ENCODE measurements at places on chromosomes 4 and X.

- DNase-seq: no peak
Observed at GRCh38 chr4:30903502-30904214, 183.5 kb downstream of the PCDH7 start.

DNA sequence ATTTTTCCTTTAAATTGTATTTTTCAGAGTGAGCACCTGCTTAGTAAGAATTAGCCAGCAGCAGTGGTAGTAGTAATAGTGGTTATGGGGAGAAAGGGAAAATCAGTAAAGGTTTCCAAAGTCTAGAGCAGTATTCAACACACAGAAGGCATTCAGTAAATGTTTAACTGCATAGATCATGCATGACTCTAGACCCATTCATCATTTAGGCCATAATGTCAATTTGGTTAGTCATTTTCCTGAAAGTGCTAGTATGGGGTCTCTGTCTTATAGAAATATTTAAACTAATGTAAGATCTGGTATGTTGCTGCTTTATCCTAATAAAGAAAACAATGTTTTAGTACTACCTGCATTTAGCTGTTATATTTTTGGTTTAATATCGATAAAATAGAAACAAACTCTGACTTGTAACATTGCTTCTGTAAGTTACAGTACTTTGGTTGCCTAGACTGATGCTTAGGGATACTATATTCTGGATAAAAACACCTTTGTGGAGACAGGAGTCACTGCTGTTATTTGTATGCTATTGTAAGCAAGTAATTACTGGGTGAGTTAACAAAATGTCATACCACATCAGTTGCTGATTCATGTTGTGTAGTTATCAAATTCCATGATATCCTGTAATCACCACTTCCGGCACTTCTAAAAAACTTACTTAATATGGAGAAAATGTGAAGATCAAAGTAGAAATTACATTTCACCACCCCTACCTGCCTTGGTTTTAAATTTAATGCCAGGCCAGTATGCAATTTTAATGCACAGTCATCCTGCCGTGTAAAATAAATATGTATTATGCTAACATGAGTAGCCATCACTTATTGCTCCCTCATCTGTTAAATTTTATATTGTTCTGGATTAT, 115.8 kb upstream of the BMPR1B start:
- peak; percentile 19 for DNase-seq

- DNase-seq: no peak
Observed at GRCh38 chr4:78707268-78707667, 68.9 kb upstream of the BMP2K start.

- no peak for DNase-seq
Observed at GRCh38 chr4:41214825-41215146, 444 bp upstream of the APBB2 start.

DNA sequence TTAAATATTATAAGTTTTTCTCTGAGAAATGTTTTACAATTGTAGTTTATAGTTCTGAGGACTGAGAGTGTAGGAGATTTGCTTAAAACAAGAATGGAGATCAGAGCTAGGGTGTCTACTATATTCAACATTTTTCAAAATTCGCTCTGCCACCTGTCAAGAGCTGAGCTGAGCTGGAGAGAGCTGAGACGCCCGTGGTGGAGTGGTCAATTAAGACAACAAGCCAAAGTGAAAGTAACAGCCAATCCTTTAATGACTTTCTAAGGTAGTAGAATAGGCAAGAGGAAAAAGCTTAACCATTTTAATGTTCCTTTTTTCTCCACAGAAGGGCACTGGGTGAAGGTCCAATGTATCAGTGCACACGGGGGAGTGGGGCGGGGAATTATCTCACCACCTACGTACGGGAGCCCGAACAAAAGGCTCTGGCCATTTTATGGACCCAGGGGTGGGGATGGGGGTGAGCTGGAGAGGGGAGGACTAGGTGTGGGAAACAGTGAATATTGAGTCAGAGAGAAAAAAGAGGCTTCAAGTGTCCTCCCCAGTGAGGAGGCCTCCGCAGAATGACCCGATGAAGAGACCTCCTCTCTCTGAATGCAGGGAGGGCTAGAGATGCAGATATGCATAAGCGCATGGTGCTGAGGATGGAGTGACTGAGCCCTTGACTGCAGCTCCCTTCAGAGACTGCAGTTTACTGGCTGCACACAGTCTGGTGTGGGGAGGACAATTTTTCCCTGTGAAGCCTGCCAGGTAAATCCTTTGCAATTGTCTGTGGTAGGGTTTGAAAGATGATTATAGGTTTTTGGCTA, 60.8 kb downstream of the SPCS3 start:
- DNase-seq: no peak

DNA sequence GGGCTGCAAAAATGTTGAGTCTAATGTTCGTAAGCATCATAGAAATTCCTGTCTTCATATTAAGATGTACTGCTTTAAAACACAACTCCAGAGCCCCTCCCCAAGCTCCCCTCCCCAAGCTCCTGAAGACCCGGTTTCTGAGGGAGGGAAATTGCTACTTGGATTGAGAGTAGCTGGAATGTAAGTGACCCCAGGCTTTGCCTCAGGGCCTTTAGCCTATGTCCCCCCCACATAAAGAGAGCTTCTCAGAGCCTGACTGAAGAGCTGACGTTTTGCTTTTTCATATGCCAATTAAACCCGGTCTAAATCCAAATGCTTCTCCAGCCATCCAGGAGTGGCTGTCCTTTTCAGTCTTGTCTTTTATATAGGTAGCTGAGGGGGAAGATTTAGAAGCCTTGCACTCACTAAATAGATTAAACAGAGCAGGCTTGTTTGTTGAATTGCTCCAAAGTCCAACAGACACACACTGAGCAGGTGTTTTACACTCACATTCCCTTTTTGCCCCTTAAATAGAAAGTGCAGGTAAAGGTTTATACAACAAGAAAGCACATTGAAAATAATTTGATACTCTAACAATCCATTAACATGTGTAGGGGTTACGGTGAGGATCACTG, 19.6 kb downstream of the ARX start:
- no peak for DNase-seq

- no peak for DNase-seq
Observed at GRCh38 chr4:87982446-87983010, 7.0 kb downstream of the SPP1 start.

GRCh38 chr4:40329805-40330204, 5.3 kb upstream of the CHRNA9 start:
- DNase-seq: no peak

DNA sequence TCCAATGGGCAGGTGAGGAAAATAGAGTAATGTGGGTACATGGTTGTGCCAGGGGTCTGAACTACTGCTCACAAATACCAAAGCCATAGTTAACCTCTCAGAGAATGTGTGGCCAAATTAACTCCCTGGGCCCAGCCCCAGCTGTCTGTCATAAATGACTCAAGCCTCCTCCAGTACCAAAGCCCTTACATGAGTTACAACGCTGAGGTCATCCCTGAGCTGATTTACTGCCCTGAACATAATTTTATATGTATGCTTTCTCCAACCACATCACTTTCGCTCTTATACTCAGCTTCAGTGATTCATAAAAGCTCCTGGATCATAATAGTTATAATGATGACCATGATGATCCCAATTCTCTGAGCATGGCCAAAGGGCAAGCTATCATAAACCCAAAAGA, 283.9 kb downstream of the NKX6-1 start:
- DNase-seq: no peak

GRCh38 chrX:41304178-41304577, 29.8 kb upstream of the DDX3X start:
- no peak for DNase-seq

GRCh38 chr4:47842985-47843384, 5.1 kb upstream of the CORIN start:
- no peak for DNase-seq

DNA sequence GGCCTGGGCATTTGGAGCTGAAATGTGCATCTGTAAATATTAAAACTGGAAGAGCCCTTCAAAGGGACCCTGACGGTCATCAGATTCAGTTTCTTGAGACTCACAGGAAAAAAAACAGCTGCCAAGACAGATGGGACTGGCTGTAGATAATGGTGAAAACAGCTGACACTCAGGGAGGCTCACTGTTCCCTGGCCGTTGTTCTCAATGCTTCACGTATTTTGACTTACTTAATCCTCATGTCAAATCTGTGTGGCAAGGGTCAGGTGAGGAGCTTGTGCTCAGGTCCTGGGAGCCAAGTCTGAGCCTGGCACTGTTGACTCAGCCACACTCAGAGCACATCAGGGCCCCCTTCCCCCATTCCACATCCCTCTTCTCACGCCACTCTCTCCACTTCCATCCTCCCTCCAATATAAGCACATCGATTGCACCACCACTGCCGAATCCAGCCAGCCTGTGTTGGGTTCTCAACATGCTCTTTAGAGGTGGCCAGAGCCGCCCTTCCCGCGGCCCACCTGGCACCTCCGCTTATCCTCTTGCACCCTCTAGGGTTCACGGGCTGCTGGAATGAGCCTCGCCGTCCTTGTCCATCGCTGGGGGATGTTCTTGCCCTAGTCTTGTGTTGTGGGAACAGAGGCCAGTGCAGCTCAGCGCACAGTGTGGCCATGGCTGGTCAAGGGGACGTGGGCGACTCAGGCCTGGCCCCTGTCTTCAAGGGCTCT, 40.1 kb downstream of the EVC start:
- DNase-seq: peak; percentile 90

DNA sequence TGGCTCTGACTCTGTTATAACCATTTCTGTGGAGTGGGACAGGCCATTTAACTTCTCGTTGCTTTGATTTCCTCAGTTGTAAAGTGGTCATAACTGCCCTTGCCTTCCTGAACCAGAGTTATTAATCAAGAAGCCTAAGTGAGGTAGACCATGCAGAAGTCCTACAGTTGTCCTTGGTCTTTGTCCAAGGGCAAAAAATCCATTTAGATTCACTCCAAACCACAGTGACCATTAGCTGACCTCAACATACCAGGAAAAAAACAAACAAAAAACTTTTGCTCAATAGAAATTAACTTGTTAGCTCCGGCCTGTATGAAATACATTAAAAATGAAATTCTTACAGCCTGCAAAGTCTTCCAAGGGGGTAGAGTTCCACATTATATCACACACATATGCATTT, 52.7 kb downstream of the TBC1D9 start:
- no peak for DNase-seq

- no peak for DNase-seq
Observed at GRCh38 chr4:78766026-78766425, 10.1 kb upstream of the BMP2K start.

DNA sequence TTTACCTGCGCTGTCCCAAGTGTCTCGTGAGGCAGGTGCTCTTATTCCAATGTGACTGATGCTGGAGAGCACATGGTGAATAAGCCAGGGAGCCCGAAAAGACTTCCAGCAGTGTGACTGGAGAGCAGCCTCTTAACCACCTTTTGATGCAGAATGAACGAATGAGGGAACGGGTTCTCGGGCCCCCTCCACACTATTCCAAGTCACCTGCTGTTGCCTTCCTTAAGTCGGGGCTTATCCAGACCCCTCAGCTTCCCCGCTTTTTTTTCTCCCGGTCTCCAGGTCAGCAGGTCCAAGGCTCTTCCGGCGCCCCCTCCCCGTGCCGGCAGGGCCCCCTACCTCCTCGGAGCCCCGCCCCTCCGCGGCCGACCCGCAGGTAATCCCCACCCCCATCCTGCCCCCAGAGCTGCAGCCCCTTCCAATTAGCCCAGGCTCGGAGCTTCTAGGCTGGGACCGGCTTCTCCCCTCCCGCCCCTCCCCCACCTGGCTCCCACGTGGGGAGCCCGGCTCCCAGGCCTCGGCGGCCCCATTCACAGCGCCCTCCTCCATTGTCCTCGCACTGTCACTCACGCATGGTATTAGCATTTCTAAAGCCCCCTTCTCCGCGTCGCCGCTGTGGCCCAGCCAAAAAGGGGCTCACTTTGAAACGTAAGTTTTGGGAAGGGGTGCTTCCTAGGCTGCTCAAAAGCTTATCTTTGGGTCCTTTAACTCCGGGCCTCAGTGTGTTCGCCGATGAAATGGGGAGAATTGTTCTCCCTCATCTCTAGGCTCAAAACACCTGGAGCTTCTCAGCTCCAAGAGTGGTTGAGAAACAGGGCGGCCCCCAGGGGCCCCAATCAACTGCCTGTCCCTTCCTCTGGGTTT, 56.2 kb upstream of the PJA1 start:
- no peak for DNase-seq

GRCh38 chr4:32589853-32590252, 1869.7 kb downstream of the PCDH7 start:
- no peak for DNase-seq

GRCh38 chrX:3940000-3940610, 226.7 kb upstream of the PRKX start:
- no peak for DNase-seq

DNA sequence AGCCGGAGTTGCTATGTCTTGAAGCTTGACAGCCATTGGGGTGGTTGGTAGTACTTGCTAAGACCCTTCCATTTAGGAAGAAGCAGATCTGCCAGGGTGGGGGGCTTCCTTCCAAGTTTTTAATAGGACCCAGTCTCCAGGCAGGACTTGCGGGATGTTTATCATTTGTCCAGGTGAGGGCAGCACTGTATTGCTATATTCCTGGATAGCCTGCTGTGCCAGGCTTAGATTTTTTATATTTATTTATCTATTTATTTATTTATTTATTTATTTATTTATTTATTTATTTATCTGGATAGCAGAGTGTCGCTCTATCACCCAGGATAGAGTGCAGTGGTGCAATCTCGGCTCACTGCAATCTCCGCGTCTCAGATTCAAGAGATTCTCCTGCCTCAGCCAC, 87.4 kb upstream of the CT45A1 start:
- no peak for DNase-seq

DNA sequence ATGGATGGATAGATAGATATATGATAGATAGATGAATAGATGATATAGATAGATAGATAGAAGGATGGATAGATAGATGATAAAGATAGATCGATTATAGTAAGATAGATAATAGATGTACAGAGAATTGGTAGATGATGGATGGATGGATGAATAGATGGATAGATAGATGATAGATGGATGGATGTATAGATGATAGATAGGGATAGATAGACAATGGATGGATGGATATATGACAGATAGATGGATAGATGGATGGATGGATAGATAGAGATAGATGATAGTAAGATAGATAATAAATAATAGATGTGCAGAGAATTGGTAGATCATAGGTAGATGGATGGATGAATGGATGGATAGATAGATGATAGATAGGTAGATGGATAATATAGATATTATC, 12.2 kb downstream of the GYG2 start:
- no peak for DNase-seq

- no peak for DNase-seq
Observed at GRCh38 chrX:147953976-147954375, 27.2 kb upstream of the FMR1NB start.

DNA sequence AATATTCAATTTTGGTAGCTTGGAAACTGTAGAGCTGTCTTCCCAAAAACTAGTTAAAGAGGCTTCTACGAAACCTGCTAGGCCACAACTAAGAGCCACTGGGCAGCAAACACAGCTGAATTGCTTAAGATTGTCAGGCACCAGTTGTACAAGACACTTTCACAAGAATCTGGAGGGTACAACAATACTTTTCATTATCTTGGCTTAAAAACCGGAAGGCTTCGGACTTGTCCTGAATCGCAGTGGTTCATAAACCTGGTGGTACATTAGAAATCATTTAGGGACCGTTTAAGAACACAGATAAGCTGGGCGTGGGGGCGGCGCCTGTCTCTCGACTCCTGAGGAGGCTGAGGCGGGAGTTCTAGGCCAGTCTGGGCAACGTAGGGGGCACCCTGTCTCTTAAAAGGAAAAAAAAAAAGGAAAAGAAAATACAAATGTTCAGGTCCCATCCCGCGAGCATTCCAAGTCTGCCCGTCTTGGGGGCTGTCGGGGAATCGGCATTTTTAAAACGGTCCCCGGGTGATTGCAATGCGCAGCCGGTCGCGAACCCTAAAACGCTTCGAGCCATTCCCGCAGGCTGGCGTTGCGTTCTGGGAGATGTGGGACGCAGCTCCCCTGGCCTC, 763 bp downstream of the PYURF start:
- DNase-seq: no peak
